Dermis microvascular lymphatic vessel endothelial cell (primary cell): ENCODE measurements at places on chromosomes 7 and 10.

- DNase-seq = no peak
Observed at GRCh38 chr10:66337211-66337610, 588.6 kb upstream of the LRRTM3 start.

DNA sequence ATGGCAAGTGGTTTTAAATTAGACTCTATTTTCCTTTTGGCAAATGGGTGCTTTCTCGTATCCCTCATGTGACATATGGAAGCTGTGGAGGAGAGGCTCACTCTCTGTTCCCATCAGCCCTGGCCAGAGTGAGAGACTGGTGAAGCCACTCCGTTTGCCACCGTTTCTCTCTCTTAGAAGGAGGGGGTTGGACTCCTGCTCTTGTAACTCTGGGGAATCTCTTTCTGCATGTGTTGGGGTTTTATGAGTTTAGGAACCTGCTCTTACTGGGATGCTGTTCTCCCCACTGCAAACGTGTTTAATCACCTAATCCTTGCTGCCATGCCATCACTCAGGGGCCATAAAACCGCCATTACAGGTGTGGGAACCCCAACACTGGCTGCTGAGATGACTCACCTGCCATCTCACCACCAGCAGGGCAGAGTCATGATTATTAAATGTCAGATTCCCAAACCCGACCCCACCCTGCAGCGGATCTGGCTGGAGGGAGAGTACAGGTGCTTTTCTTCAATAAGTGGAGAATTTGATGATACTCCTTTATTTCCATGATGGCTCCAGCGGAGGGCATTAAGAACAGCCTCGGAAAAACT is 103.2 kb downstream of the ADCY1 start:
- no peak for DNase-seq

- no peak for DNase-seq
Observed at GRCh38 chr7:143408686-143409561, at the start of gene EPHA1. Gene EPHA1 (minus strand): TSS chr7:143408856. CDS start chr7:143408805, 51 bp downstream.

- DNase-seq = no peak
Observed at GRCh38 chr10:91570220-91570619, 62.7 kb downstream of the PPP1R3C start.

DNA sequence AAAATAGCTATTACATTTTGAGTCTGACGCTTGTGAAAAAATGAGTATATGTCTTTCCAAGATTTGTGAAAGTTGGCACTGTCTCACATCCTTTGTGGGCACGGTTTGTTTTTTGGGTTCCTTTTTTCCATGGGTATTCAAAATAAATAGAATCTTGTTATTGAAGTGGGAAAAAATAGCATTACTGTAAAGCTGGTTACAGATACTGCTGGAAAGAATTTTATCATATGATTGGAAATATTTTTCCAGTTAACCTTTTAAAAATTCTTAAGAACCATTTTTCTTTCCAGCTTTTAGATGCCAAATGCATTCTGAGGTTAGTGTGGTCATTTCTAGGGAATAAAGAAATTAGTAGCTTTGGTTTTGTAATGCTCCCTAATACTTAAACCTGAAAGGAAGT is 11.4 kb downstream of the NET1 start:
- DNase-seq = no peak

GRCh38 chr7:66143876-66144332 is 29.3 kb downstream of the CRCP start:
- no peak for DNase-seq

GRCh38 chr10:126041804-126042231 is 145.5 kb downstream of the FANK1 start:
- DNase-seq = peak; percentile 98

DNA sequence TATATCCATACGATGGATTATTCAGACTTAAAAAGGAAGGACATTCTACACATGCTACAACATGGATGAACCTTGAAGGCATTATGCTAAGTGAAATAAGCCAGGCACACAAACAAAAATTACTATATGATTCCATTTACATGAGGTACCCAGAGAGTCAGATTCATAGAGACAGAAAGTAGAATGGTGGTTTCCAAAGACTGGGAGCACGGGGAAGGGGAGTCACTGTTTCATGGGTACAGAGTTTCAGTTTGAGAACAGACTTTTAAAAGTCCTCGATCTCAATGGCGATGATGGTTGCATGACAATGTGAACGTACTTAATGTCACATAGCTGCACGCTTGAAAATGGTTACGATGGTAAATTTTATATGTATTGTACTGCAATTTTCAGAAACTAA is 39.3 kb downstream of the NUDCD3 start:
- DNase-seq = no peak

DNA sequence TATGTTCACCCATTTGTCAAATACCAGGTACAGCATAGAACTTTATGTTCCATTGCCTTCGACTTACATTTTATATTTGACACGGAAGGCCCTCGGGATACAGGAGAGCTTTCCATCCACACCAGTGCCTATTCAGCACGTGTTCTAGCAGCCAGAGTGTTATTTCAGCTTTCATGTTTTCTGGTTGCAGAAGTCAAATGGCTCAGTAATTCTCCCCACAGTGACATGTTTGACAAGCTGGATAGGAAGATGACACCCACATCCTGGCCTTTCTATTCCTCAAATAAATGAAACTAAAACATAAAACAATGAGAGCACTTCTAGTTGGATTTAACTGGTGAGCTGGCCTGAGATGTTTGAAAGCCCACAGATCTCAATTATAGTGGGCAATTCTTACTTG is 173.4 kb downstream of the SORCS1 start:
- DNase-seq = no peak

DNA sequence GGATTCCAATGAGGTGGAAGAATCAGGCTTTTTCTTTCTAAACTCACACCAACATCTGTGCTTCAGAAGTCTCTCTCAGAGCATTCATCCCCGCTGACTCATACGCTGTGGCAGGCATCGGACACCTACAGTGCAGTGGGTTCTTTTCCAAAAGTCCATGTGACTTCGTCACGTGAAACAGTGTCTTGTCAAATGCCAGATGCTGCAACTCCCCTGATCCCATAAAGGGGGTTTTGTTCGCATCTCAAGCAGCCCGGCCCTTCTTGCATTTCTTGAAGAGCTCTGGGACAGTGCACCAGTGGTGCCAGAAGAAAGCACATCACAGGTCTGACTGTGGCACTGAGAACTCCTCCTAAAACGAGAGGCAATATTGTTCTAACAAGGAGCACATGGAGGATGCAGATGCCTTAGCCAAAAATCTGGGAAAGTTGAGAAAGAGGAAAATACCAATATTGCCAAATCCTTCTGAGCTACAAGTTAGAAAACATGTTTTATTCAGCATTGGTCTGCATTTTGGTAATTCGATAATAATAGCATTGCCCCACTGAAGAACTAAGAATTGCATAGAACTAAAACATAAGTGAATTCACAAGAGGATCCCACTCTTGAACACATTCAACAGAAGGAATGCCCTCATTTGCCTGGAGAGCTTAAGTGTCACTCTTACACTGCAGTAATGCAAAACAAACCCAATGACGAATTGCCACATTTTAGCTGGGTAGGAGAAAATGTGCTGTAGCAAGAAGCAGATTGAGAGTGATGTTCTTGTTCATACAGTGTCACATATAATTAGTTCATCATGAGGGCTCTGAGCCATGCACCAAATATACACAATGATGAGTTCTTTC is 204.4 kb downstream of the CXCL12 start:
- DNase-seq = no peak

- DNase-seq = no peak
Observed at GRCh38 chr10:128064970-128065580, 61.1 kb downstream of the MKI67 start.

DNA sequence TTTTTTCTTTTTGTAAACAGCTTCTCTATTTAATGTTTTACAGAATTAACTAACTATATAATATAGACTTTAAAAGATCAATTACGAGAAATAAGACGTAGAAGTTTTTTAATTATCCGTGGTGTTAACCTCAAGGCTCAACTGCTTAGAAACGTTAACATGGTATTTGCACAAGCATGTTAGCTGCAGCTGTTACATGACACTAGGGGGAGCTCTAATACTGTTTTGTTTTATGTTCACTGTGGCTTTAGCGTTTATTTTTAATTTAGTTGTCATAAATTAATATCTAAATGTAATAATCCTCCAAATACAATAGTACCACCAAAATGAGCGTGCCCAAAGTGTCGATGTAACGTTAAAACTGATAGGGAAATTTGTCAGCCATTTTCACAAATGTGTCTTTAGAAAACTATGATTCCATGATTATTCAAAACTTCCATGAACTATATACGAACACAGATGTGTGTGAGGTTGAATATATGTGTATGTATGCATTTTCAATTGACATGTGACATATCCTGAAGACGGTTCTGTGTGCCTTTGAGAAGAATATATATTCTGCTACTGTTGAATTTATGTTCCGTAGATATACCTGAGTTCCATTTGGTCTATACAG is 828.8 kb upstream of the MBL2 start:
- peak; percentile 10 for DNase-seq

DNA sequence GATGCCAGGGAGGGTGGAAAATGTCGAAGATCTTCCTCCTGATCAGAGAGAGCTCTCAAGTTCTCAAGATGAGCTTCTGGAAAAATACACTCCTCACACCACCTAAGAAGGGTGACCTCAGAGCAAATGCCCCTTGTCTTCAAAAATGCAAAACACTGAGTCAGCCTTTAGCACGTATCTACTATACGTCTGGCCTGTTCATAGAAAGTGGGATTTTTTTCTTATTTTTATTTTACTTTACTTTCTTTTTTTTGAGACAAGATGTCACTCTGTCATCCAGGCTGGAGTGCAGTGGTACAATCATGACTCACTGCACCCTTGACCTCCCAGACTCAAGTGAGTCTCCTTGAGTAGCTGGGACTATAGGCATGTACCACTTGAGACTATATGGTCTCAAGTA is 57.1 kb downstream of the AFAP1L2 start:
- no peak for DNase-seq

DNA sequence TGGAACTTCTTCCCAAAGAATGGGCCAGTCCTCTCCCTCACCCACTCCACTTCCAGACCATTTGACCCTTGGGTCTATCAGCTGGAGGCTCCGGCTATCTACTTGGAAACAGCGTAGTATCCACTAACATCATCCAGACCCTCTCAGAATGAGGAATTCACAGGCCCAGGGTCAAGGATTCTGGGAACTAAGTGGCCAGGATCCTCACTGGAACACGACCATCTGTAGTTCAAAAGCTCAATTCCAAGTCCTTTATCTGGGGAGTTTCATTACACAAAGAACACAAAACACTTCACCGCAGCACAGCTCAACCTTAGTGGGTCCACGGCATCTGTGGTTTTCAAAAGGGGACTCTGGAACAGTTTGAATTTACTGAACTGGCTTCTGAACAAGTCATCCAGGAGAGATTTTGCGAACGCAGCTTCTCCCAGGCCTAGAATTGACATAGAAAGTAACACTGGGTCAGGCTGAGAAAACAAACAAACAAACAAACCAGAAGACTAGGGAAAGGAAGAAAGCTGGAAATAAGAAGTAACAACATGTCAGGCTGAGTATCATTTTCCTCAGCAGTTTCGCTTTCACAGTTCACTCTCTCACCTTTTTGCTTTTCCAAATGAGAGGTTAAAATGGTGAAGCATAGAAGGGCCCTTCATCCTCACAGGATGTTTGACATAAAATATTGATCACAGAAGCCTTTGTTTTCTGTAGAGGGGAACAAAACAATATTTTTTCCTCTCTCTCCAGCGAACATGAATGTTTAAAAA is 57.6 kb upstream of the USP6NL start:
- DNase-seq = no peak

DNA sequence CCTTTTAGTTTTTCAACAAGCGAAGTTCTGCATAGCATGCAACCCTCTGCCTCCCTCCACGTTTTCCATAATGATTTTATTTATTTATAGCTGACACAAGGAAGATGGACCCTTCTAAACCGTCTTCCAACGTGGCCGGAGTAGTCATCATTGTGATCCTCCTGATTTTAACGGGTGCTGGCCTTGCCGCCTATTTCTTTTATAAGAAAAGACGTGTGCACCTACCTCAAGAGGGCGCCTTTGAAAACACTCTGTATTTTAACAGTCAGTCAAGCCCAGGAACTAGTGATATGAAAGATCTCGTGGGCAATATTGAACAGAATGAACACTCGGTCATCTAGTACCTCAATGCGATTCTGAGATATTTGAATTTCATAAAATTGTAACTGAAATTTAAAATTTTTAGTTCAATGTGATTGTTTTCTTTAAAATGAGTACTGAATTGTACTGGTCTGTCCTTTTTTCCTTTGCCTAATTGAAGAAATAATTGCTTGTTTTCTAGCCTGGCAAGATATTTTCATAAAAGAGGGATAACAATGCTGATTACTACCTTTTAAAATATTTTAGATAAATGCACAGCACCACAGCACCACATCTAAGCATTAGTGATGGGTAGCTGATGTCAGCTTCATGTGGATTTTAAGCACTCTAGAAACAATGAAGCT is 41.5 kb upstream of the SLC39A12 start:
- DNase-seq = peak; percentile 50

DNA sequence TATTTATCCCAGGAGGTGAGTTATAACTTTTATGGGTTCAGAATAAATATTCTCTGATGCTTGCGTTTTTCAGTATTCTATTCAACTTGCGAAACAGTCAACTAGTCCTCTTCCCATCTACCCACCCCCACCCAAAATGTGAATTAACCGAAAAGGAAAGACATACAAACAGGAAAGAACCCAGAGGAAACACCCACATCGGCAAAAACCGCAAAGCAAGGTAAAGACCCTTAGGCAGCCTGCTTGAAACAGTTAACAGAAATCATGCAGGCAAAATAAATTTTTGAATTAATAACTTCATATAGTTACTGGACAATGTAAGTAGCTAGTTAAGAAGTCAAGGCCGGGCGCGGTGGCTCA is 5.4 kb downstream of the ZC3HAV1 start:
- no peak for DNase-seq

GRCh38 chr10:79942261-79943185 is 6.4 kb downstream of the SFTPD start:
- no peak for DNase-seq

DNA sequence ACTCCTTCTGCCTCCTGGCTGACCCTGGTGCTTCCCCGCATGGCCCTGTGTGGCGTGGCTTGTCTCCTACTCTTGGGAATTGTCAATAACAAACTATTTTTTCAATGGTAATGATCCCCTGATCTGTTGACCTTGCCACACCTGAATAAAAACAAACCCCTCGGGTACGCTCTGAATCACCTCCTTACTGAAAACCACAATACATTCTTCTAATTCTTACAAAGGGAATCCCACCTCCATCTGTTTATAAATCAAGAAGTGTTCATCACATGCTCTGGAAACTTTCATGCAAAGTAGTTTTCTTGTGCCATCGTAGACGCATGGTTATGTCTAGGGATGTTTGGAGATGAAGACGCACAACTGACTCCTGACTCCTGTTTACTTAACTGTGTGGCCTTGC is 245.8 kb downstream of the FRMD4A start:
- DNase-seq = no peak

- no peak for DNase-seq
Observed at GRCh38 chr7:31307972-31308371, 32.6 kb downstream of the NEUROD6 start.
